ENCODE measurements at places on chromosomes 12 and 14. TPM values are rescaled to one million over a fixed set of nuclear protein-coding genes. Genes with fewer than 3 reads are reported as not detected.

- DNase-seq: no peak
Measured at GRCh38 chr12:83317595-83317994, 630.9 kb downstream of the TMTC2 start.

DNA sequence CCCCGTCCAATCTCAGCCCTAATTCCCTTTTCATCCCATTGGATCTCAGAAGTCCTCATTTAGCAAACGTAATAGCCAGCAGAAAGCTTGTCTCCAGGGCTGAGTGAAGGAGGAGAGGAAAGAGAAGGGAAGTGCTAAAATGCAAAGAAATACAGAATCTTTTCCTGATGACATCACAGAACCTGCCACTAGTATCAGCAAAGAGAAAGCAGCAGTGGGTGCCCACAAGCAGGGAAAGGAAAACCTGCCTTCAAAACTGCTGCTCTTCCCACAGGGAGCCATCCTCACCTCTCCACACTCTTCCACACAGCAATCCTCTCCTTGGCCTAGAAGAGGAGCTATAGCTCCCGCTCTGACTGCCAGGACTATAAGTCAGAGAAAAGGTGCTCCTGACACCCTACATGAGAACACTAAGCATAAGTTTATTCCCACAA, 11.3 kb downstream of the MED13L start:
- no peak for DNase-seq

CLEC14A gene
- 0.10 TPM for total RNA-seq

DNA sequence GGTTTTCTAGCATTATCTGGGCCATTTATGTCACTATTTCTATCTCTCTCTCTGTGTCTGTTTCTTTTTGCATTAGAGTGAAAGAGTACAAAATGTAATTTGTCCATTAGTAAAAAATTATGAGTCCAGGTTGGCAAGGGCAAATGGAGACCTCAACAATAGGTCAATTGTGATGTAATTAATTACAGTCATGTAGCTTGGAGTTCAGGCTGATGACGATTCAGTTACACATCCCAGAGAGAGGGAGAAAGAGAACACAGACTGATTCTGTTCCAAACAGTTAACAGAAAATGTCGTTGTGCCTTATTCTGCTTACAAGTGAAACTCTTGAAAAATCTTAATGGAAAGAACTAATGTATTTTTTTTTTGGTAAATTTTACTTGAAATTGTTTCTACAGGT, 83.3 kb downstream of the ATXN7L3B start:
- DNase-seq: no peak

GRCh38 chr14:34137001-34137745, 186.3 kb upstream of the EGLN3 start:
- no peak for DNase-seq

DNA sequence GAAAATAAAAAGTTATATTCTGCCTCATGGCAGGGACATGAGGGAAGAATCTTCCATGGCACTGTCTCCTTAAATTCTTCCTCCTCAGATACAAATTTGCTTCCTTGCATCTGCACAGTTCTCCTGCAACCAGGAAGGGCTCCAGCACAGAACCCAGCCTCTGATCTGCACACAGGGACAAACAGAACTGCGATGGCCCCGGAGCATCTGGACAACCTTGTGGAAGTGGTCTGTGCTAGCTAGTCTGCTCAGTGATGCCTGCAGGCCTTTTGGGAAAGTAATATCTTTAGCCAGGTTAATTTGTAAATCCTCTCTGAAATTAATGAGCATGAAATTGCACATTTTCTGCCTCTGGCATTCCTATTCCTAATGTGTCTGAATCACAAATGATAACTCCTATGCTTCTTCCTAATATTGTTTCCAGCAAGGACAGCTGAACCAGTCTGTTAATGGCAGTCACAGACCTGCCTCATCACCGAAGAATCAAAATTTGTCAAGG, 74.8 kb downstream of the GRIP1 start:
- DNase-seq: no peak

PLD4 gene
- 0.10 TPM for total RNA-seq

DNA sequence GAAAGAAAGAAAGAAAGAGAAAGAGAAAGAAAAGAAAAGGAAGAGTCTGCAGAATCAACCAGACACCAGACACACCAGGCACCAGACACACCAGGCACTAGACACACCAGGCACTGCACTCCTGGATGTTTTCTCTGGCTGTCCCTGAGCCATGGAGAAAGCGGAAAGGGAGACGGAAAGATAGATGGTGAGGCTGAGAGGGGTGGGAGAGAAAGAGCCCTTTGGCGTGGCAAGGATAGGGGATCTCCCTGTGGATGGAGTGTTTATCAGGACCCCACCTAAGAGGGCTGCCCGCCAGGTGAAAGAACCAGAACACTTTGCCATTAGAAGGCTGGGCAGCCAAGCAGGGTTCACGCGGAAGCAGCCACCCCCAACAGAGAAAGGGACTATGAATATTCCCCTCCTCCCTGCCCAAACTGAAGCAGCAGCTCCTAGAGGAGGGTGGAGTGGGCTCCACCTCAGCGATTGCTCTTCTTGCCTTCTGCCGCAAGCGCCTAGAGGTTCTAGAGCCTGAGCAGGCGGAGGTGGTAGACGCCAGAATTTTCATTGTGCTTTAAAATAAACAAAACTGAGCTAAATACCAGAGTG, 13.4 kb downstream of the ST8SIA1 start:
- DNase-seq: no peak

DNA sequence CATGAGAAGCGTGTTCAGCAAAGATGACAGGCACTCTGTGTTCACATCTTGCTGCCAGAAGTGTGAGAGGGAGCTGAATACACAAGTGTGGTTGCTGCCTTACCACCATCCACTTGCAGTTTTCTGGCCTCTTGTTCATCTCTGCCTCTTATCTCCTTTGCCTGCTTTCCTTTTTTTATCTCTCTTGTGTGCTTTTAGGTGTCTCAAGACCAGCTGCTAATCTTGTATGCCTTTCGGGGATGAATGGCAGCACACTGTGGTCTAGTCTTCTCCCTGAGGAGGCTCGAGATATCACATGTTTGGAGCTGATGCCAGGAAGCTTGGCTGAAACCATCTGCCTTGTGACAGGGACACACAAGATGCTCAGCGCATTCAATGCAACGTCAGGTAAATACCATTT, 17.2 kb downstream of the FAM234B start:
- DNase-seq: peak; percentile 24

SMCO2 gene
- not detected for total RNA-seq

- DNase-seq: peak; percentile 77
Measured at GRCh38 chr12:71415336-71416231, 24.0 kb upstream of the LGR5 start.

- no peak for DNase-seq
Measured at GRCh38 chr12:97561619-97562290, 99.2 kb downstream of the RMST start.

DNA sequence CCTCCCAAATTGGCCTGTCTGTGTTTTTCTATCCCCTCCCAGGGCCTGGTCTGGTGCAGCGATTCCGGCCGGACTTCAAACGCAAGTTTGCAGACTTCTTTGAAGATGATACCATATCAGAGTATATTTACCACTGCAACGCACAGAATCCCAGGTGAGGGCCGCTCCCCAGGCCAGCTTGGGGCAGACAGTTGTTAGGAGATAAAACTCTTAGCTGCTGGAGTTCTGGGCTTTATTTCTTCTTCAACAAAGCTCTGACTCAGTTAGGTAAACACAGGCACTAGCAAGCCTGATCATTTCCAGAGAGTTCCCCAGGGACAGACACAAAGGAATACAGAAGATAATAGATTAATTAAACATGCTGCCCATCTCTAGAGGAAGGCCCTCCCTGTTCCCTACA, 8.3 kb downstream of the ABHD4 start:
- DNase-seq: no peak

SERPINA10 gene
- total RNA-seq: not detected

RTL1 gene
- total RNA-seq: not detected

DNA sequence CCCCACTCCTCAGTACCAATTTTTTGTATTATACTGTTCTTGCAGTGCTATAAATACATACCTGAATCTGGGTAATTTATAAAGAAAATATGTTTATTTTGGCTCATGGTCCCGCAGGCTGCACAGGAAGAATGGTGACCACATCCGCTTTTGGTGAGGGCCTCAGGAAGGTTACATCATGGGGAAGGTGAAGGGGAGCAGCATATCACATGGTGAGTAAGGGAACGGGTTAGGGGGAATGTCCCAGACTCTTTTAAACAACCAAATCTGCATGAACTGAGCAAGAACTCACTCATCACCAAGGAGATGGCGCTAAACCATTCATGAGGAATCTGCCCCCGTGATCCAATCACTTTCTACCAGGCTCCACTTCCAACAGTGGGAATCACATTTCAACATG, 40.0 kb downstream of the OSBPL8 start:
- no peak for DNase-seq

DNA sequence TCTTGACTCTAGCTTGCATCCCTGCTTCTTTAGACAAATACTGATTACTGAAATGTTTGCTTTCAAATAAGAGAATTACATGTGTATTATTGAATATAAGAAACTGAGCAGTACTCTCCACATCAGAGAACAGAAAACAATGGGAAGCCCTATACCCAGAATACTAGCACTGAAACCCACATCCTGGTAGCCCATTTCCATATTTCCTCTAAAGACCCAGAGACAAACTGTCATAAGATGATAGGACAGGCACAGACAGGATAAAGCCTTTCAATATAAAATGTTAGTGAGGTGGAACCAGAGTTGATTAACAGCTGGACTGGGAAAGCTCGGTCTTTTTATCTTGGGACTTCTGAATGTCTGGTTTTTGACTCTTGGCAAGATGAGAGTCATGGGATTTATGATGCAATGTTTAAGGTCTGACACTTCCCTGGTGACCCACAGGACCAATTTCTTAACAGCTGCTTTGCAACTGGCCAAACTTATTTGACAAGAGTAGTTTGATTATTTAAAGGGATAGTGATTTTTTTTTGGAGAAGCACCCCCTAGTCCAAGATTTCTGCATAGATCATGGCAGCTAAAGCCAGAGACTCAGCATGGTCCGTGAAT, 166.9 kb upstream of the ATXN7L3B start:
- DNase-seq: no peak

DNA sequence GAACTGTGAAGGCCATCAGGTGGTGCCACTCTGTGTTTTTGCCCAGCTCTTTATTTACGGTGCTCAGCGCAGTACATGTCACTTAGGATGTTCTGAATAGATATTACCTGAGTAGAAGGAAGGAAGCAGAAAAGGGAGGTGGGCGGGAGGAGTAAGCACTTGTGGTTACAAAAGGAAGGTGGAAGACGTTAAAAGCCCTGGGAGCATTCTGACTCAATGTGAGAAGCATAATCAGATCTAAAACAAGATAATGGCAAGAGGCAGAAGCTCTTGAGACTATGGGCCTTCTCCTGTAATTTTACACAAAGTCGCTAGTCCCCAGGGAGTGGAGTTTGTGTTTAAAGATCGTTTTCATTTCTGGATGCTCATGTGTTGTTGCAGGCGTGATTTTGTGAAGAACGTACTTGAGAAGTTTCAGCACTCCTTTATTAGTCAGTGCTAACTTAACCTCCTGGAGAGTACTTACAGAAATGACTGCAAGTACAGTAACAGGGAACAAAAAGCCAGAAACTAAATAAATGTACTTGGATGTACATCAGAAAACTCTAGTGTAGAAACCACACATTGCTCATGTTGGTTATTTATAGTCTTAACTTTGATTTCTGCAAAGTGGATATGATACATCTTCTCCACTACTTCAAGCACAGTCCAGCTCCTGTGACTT, 1523.5 kb downstream of the AACS start:
- DNase-seq: peak; percentile 8

- no peak for DNase-seq
Measured at GRCh38 chr14:99564926-99565259, 39.1 kb downstream of the CCDC85C start.
